ENCODE measurements at places on chromosomes 2 and 18. TPM values are rescaled to one million over a fixed set of nuclear protein-coding genes. Genes with fewer than 3 reads are reported as not detected.

Gene NPHP1
- 1.5 TPM for total RNA-seq

Gene RNU2-63P
- not detected for total RNA-seq

DNA sequence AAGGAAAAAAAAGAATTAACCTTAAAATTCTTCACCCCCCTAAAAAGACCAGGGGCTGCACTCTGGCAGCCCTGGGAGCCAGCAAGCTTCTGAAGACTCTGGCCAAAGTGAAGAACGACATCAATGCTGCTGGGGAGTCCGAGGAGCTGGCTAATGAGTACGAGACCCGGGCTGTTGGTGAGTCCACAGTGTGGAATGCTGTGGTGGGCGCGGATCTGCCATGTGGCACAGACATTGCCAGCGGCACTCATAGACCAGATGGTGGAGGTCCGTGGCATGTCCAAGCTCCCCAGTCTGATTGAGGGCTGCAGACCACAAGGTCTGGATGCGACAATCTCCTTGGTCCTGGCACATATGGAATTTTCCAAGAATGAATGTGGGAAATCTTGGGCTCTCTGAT is 47.4 kb downstream of the TRPM8 start:
- H3K4me3 ChIP-seq: no peak overlapping the region
- no peak overlapping the region for H3K27ac ChIP-seq
- H3K36me3 ChIP-seq: no peaks in the 10 kb centered on the region

GRCh38 chr18:59387687-59388565 is 28.9 kb upstream of the LMAN1 start:
- H3K4me1 ChIP-seq: no peaks in the 10 kb centered on the region
- no peak overlapping the region for H3K4me3 ChIP-seq
- H3K27ac ChIP-seq: no peak overlapping the region
- no peaks in the 10 kb centered on the region for H3K36me3 ChIP-seq

GRCh38 chr2:194332799-194333490 is 1324.1 kb upstream of the SLC39A10 start:
- no peak for DNase-seq
- no peaks in the 10 kb centered on the region for H3K4me1 ChIP-seq
- H3K4me3 ChIP-seq: no peak overlapping the region
- H3K27me3 ChIP-seq: no peaks in the 10 kb centered on the region

- no peaks in the 10 kb centered on the region for H3K27me3 ChIP-seq
- DNase-seq: no peak
- no peaks in the 10 kb centered on the region for H3K4me1 ChIP-seq
- H3K36me3 ChIP-seq: no peaks in the 10 kb centered on the region
- H3K27ac ChIP-seq: no peak overlapping the region
- H3K4me3 ChIP-seq: no peak overlapping the region
These were observed 40.0 kb downstream of the CCDC102B start for GRCh38 chr18:68837665-68838451.

DNA sequence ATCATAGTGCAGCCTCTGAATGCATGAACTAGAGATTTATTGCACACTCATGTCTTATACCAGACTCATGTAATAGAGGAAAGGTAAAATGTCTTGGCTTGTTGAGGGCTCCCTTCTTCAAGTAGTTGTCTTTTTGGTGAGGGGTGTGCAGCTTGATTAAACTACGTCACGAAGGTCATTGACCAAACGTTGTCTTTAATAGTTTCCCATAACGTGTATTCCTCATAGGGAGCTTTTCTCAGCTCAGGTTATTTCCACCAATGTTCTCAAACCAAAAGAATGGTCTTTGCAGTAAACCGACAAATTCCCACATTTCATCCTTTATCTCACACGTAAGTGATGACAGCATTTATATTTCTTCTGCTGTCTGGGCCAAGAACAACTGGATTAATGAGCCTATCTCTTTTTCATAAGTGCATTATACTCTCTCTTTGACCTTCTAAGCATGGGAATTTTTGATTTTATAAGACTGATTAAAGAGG is 547.7 kb upstream of the ZEB2 start:
- no peak overlapping the region for H3K27ac ChIP-seq
- no peak overlapping the region for H3K4me3 ChIP-seq
- no peak for DNase-seq

DNA sequence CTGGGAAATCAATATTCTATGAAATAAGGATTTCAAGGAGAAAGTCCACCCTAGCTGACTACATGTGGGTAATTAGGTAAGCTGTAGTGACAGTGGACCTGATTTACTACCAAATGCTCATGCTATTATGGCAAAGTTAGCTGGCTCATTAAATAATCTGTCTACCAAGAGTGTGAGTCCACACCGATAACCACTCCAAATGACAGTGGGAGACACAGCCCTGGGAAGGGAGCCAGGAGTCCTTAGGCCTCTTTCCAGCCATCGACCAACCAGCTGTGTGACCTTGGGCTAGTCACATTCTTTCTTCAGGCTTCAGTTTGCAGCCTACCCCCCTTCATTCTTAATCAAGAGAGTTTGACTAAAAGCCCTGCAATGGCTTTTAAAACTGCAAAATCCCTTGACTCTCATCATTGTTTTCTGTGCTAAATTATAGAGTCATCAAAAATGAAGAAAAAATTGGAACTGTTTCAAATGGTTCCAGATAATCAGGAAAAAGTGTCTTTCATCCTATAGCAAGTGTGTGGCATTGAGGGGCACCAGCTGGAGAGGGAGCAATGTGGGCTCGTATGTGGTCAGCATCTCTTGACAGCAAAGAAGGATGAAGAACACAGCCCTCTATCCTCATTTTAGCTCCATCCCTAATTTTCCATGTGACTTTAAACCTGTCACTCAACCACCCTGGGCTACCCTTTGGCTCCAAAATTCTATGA is 45.6 kb upstream of the SLC14A2 start:
- H3K4me1 ChIP-seq: no peaks in the 10 kb centered on the region
- H3K4me3 ChIP-seq: no peak overlapping the region
- no peaks in the 10 kb centered on the region for H3K36me3 ChIP-seq
- no peak for DNase-seq

DNA sequence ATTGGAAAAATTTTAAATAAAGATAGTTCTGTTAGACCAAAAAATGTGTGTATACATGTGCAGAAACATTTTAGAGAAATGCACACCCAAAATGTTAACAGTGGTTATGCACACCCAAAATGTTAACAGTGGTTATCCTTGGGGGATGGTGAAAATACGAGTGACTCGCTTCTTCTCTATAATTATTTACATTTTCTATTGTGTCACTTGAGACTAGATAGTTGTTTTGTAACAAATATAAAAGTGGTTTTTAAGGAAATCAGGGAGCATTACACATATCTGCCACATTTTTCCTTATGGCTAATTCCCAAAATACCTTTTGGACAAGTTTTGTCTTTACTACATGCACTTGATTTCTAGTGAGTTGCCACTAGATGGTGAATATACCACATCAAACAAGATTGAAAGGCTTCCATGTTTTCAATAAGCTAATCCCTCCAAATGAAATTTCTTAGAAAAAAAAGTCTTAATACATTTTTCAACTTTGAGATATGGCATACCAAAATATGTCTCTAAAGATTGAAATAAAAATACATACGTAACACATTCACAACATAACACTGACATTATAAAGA is 9.0 kb upstream of the HIBCH start:
- H3K4me3 ChIP-seq: no peak overlapping the region
- no peaks in the 10 kb centered on the region for H3K36me3 ChIP-seq
- H3K27ac ChIP-seq: no peak overlapping the region
- H3K4me1 ChIP-seq: no peaks in the 10 kb centered on the region

DNA sequence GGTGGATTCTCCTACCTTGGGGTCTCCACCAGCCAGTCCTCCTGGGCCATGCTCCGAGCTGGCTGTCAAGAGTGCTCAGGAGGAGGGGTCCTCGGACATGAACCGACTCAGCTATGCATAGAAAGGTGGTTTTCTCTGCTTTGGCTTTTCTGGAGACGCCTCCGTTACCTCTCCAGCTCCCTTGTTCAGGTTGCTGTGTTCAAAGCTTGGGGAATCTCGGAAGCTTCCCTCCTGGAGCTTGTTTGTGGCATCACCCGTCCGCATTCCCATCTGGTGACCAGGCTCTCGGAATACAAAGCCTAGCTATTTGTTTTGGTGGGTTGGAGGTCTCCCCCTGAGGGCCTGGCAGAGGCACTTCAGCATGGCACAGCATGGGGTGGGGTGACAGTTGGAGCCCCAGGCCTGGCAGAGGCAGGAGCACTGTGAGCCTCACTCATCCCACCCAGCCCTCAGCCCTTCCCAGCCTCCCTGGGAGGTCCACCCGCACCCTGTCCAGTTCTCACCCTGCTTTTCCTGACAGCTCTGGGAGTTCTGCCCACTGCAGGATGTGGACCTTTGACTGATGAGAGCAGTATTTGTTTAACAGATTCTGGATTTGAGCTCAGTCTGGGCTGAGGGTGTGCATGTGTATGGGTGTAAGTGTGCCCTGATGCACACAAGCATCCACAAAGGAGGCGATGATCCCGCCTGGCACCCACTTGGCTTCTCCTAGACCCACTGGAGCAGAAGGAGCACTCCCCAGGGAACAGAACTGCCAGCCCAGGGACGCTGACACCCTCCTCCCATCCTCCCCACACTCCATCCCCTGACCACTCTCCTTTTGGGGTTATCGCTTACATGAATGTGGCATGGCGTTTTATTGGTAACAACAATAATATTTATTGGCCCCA is 107.3 kb upstream of the HS6ST1 start:
- no peak for DNase-seq
- no peaks in the 10 kb centered on the region for H3K36me3 ChIP-seq

- no peak overlapping the region for H3K4me3 ChIP-seq
- H3K4me1 ChIP-seq: no peaks in the 10 kb centered on the region
- H3K27me3 ChIP-seq: no peaks in the 10 kb centered on the region
- no peak for DNase-seq
These were observed 16.1 kb upstream of the MAL start for GRCh38 chr2:95009412-95009811.
